ENCODE measurements at places on chromosomes 16 and 17. TPM values are rescaled to one million over a fixed set of nuclear protein-coding genes. Genes with fewer than 3 reads are reported as not detected.
A peak's percentile ranks its signal among the peaks of the same experiment; 100 is the strongest.

GRCh38 chr17:18070861-18071340 is 16.8 kb upstream of the DRG2 start:
- ATAC-seq = peak; percentile 21

DNA sequence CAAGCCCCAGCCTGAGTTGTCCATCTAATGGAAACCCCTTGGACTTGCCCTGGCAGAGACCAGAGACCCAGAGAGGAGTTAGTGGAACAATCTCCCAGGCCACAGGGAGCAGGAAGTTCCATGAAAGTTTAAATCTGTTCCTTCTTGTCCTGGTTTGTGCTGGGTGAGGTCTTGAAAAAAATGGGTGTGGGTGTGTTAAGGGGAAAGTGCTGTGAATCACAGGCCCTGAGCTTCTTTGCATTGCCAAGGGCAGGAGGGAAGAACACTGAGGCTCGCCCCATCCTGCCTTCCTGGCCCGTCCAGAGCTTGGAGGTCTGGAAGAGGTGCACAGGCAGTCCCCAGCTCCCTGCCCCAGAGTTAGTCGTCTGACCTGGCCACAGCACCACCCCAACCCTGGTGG is 2.3 kb downstream of the ADORA2B start:
- ATAC-seq = no peak

DNA sequence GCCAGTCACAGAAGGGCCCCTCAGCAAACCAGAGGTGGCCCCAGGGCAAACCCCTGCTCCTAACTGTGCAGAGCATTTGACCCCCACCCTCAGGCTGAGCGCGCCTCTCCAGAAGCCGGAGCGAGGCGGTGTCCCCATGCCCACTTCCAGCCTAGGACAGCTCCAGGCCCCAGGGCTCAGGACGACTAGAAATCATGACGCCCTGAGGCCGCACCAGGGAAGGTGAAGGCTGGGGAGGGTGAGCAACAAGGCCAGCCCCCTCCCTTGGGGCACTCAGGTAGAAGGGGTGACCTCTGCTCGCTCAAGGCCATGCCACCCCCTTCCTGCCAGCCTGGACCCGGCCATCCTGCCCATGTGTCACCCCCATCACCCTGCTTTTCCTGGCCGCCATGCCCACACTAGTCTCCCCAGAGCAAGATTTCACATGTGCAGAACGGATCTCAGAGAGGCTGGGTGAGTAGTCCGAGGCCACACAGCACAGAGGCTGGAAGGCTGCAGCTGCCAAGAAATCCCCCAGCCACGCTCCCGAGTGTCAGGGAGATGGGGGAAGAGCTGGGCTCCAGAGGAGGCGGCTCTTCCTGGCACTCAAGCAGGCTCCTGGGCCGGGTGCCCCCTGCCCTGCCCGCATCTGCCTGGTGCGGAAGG is 2.1 kb upstream of the PVALEF start:
- no peak for ATAC-seq

- ATAC-seq = no peak
Observed at GRCh38 chr17:21363776-21364642, 12.1 kb upstream of the KCNJ12 start.

DNA sequence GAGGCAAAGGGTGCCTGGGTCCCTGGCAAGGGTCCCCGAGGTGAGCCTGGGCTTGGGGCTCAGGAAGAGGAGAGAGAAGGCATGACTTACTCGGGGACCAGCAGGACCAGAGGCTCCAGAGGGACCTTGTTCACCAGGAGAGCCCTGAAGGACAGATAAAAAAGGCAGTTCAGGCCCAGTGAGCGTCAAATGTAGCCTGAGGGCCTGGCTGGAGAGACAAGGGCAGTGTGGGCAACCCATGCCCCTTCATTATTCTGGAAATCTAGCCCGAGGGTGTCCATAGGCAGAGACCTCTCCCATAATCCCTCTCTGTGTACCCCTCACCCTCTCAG is 14.1 kb downstream of the COL1A1 start:
- no peak for ATAC-seq

DNA sequence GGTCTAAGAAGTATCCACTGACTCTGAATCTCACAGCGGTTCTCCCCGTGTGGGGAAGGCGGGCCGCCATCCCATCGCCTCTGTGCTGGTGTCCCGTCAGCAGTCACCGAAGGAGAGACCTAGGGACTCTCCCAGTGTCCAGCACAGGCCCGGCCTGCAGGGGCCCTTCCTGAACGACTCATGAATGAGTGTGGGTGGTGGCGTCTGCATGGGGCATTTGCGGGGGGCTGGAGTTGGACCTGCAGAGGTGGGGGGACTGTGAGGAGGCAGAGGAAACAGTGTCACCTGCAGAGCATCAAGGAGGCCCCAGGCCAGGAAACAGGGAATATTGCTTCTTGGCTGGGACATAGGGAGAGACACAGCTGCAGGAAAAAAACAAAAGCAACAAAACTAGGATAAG is 10.3 kb downstream of the KCNG4 start:
- no peak for ATAC-seq

DNA sequence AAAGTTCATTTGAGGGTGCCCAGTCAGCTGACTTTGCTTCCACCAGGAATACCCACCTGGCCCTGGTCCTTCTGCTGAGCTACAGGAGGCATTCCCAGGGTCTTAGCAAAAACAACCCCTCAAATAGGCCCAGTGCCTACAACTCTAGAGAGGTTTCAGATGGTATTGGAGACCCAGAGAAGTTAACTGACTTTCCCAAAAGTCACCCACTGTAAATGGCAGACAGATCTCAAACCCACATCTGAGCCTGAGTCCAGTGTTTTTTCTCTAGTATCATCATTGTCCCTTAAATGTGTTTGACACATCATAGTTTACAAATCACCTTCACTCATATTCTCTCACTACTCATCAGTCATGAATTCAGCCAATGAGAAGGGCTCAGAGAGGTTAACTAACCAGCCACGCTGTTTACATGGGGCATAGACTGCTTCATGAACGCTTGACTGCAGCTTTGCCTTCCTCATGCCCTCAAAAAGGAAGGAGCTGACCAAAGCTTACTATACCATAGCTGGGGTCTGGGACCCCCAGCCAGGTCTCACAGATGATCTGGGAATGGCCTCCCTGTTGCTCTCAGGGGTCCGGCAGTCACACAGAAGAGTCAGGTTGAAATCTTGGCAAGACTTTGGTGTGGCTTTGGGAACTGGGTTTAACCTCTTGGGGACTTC is 3.7 kb downstream of the PHOSPHO1 start:
- ATAC-seq = no peak

- no peak for ATAC-seq
Observed at GRCh38 chr17:29663155-29663554, 40.4 kb upstream of the CORO6 start.

DNA sequence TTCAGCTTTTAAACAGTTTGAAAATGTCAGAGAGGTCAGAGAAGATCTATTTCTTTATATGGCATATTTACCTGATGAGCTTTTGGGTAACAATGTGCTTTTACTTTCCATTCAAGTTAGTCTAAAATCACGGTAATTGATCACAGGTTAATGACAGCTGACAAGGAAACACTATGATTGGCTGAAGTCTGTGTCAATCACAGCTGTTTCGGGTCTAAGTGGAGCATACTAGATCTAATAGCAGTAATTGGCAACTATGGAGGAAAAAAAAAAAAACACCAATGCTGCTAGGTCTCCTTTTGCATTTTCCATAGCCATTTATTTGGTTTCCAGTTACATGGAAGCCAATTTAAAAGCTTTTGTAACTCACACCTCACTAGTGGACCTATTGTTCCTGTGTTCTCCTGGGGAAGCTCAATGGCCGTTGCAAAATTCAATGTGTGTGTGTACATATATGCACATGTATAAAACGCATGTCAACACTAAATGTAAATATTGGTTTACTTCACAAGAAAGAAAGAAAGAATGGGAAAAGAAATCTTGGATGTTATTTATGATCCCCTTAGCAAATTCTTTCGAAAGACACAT is 568.3 kb upstream of the ZFHX3 start:
- ATAC-seq = no peak

- ATAC-seq = no peak
Observed at GRCh38 chr16:24471561-24472350, 67.6 kb upstream of the RBBP6 start.

DNA sequence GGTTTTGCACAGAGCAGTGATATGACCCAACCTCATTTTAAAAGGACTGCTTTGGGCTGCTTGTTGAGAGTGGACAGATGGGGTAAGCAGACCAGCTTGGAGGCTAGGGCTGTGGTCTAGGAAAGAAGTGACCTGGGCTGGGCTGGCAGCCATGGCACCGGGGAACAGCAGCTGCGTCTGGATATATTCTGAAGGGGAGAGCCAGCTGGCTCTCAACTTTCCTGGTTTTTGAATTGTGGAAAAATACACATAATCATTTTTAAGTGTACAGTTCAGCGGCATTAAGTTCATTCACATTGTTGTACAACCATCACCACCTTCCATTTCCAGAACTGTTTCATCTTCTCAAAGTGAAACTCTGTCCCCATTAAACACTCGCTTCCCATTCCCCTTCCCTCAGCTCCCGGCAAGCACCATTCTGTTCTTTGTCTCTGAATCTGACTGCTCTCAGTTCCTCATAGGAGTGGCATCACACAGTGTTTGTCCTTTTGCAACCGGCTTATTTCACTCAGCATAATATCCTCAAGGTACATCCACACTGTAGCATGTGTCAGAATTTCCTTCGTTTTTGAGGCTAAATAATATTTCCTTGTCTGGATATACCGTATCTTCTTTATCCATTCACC is 113.2 kb downstream of the SPECC1 start:
- ATAC-seq = no peak

DNA sequence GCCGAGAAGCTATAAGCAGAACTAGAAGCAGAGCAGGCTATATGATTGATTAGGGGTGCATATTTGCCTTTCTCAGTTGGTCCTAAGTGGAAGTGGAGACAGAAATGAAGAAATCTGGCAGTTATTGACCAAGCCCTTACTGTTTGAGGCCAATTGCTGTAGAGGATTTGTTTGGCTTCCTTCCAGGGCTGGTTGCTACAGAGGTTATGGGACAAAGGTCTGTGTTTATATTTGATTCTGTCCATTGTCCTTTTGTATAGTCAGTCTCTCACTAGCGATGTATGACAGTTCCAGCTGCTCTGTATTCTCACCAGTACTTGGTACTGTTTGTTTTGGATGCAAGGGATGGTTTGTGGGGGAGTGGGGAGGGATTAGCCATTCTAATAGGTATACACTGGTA is 7.3 kb upstream of the ALOX15 start:
- no peak for ATAC-seq

- no peak for ATAC-seq
Observed at GRCh38 chr17:17413215-17413792, 63.5 kb upstream of the MED9 start.

GRCh38 chr16:50489182-50489581 is 59.0 kb upstream of the NKD1 start:
- no peak for ATAC-seq

GRCh38 chr17:73045724-73046123 is 46.8 kb downstream of the SLC39A11 start:
- no peak for ATAC-seq

- ATAC-seq = peak; percentile 59
Observed at GRCh38 chr17:73643001-73643851, 1.0 kb downstream of the SDK2 start.

GRCh38 chr17:46800573-46800972 is 17.9 kb downstream of the WNT3 start:
- ATAC-seq = no peak

The KRTAP4-1 gene
- total RNA-seq = not detected

The DNASE1L2 gene
- 2.7 TPM for total RNA-seq
